Naive thymus-derived CD8-positive, alpha-beta T cell (primary cell): ENCODE measurements at places on chromosomes 2 and 18. TPM values are rescaled to one million over a fixed set of nuclear protein-coding genes. Genes with fewer than 3 reads are reported as not detected.

DNA sequence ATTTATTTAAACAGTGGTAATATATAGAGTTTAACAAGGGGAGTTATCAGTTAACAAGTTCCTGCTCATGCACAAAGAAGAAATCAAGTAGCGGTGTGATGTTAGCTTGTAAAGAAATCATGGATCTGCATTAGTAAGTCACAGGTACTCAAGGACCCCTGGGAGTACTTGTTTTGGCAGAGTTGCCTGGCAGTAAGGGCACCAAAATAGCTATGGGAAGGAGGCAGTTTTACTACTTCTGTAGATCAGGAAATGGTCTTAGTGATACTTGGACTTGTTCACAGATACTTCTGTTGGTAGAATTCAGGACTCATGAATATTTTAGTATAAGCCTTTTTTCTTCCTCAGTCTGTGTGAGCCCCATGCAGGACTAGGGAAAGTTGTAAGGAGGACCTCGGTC, 107.3 kb upstream of the IL1R2 start:
- no peak for DNase-seq
- H3K4me3 ChIP-seq = no peak overlapping the region
- H3K36me3 ChIP-seq = peaks cover 41% of the 10 kb centered on the region
- H3K27ac ChIP-seq = no peak overlapping the region
- H3K4me1 ChIP-seq = peaks cover 5% of the 10 kb centered on the region
- no peaks in the 10 kb centered on the region for H3K27me3 ChIP-seq

DNA sequence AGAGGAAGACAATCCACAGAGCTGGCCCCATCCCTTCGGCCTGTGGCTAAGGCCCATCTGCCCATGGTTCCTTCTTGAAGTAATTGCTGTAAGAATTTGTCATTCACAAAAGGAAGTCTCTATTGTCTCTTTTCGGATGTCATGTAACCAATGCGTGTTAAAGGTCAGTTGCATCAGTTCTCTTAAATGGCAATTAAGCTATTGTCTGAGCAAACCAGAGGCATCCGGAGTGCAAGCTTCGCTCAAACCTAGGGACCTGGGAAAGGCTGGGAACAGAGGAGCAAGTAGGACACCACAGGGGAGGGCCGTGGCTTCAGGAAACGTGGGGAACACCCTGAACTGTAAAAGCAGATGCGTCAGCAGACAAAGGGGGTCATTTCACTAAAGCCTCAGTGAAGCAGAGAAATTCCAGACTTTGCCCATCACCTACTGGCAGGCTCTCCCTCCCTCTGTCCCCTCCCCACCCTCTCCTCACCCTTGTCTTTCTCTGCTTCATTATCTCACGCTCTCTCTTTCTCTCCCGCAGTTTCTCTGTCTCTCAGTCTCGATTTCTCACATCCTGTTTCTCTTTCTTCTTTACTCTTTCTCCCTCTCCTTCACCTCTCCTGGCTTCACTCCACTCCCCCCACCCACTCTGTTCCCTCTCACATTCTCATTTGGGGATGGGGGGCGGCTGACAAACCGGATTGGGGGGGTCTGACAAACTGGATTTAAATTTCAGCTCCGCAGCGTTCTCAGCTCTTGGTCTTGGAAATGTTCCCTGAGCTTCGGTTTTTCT, 204.6 kb upstream of the TNP1 start:
- H3K27ac ChIP-seq = no peak overlapping the region
- DNase-seq = no peak
- no peak overlapping the region for H3K4me3 ChIP-seq
- no peaks in the 10 kb centered on the region for H3K4me1 ChIP-seq

DNA sequence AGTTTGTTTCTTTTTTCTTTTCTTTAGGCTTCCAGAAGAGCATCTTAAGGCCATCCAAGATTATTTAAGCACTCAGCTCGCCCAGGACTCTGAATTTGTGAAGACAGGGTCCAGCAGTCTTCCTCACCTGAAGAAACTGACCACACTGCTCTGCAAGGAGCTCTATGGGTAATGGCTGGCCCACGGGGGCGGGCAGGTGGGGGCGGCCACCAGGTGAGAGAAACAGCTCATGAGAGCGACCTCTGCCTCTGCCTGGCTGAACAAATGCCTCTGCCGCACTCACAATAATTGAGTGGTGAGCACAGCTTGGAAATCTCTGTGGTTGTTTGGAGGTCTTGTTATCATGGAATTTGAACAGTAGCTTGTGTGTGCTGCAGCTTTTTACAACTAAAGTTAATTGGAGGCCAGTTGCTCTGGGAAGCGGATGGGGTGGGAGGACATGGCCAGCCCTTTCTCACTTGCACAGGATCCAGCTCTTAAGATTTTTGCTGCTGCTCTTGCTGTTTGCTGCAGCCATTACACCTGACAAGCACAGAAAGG, 70.4 kb downstream of the INPP5D start:
- H3K4me3 ChIP-seq = peak overlapping the region; percentile 53
- no peak for DNase-seq
- H3K4me1 ChIP-seq = peaks cover 31% of the 10 kb centered on the region
- H3K27me3 ChIP-seq = no peaks in the 10 kb centered on the region

GRCh38 chr2:37873229-37873628, 51.9 kb upstream of the RMDN2 start:
- peaks cover 10% of the 10 kb centered on the region for H3K4me1 ChIP-seq
- no peaks in the 10 kb centered on the region for H3K36me3 ChIP-seq
- DNase-seq = no peak

- no peaks in the 10 kb centered on the region for H3K27me3 ChIP-seq
- H3K4me3 ChIP-seq = no peak overlapping the region
- H3K36me3 ChIP-seq = no peaks in the 10 kb centered on the region
- H3K27ac ChIP-seq = no peak overlapping the region
Observed at GRCh38 chr18:48826271-48826670, 124.5 kb downstream of the SMAD7 start.

GRCh38 chr2:143397884-143398614, 268.8 kb downstream of the ARHGAP15 start:
- H3K4me1 ChIP-seq = peaks cover 16% of the 10 kb centered on the region
- no peaks in the 10 kb centered on the region for H3K27me3 ChIP-seq
- no peak overlapping the region for H3K4me3 ChIP-seq

DNA sequence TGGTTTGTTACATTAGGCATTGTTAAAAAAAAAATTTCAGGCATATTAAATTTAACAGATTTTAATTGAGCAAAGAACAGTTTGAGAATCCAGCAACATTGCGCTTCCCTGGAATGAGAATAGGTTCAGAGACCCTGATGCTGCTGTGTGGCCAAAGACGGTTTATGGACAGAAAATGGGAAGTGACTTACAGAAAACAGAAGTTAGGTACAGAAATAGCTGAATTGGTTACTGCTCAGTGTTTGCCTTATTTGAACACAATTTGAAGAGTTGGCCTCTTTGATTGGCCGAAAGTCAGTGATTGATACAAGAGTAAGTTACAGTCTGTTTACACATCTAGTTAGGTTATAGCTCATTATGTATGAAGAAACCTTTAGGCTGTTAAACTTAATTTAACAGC, 6.0 kb upstream of the NEDD4L start:
- no peaks in the 10 kb centered on the region for H3K36me3 ChIP-seq
- no peak overlapping the region for H3K27ac ChIP-seq
- no peak for DNase-seq
- H3K4me3 ChIP-seq = no peak overlapping the region
- H3K4me1 ChIP-seq = peaks cover 22% of the 10 kb centered on the region
- peaks cover 6% of the 10 kb centered on the region for H3K27me3 ChIP-seq

GRCh38 chr2:232027530-232027929, 66.0 kb downstream of the DIS3L2 start:
- H3K27ac ChIP-seq = no peak overlapping the region
- DNase-seq = no peak
- H3K4me3 ChIP-seq = no peak overlapping the region
- H3K36me3 ChIP-seq = peaks cover 62% of the 10 kb centered on the region

DNA sequence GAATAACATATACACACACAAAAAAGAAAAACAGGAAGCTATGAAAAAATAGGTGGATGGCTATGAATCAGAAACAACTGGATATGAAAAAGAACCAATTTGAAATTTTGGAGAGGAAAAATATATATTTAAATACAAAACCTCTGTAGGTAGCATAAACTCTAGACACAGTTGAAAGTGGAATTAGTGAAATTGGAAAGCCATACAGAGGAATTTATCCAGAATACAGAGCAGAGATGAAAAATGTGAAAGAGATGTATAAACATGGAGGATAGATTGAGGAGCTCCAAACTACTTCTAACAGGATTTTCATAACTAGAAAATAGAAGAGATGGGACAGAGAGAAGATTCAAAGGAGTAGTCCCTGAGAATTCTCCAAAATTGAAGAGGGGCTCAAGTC, 168.8 kb downstream of the SEPTIN10 start:
- peaks cover 45% of the 10 kb centered on the region for H3K36me3 ChIP-seq
- peaks cover 3% of the 10 kb centered on the region for H3K27me3 ChIP-seq
- no peaks in the 10 kb centered on the region for H3K4me1 ChIP-seq
- H3K4me3 ChIP-seq = no peak overlapping the region
- no peak overlapping the region for H3K27ac ChIP-seq
- DNase-seq = no peak

DNA sequence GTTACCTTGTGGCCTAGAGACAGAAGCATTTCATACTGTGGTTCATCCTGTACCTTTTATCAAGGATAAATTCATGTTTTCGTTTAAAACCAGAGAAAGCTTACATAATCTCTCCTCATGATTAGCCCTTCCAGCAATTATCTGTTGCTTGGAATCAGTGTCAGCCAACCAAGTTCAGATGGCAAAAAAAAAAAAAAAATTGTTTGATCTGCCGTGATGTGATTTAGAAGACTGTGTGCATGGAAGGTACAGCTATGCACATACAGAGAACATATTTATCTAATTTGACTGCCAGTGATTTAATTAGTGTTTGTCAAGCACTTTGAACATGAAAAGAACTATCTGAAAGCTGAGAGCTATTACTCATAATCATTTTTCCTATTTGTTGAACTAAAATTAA, 180.9 kb downstream of the ZEB2 start:
- DNase-seq = no peak
- no peak overlapping the region for H3K27ac ChIP-seq
- H3K4me1 ChIP-seq = no peaks in the 10 kb centered on the region
- H3K36me3 ChIP-seq = no peaks in the 10 kb centered on the region
- no peaks in the 10 kb centered on the region for H3K27me3 ChIP-seq
- no peak overlapping the region for H3K4me3 ChIP-seq

- no peak overlapping the region for H3K27ac ChIP-seq
- H3K4me3 ChIP-seq = no peak overlapping the region
- H3K36me3 ChIP-seq = no peaks in the 10 kb centered on the region
- no peaks in the 10 kb centered on the region for H3K4me1 ChIP-seq
- DNase-seq = no peak
Observed at GRCh38 chr18:30929065-30929464, 113.5 kb downstream of the DSC3 start.

GRCh38 chr18:52334896-52335295, 5.1 kb upstream of the DCC start:
- no peak for DNase-seq
- H3K36me3 ChIP-seq = no peaks in the 10 kb centered on the region
- no peaks in the 10 kb centered on the region for H3K4me1 ChIP-seq
- peaks cover 25% of the 10 kb centered on the region for H3K27me3 ChIP-seq
- no peak overlapping the region for H3K4me3 ChIP-seq

- no peaks in the 10 kb centered on the region for H3K36me3 ChIP-seq
- DNase-seq = no peak
- H3K4me1 ChIP-seq = no peaks in the 10 kb centered on the region
- no peak overlapping the region for H3K4me3 ChIP-seq
- no peak overlapping the region for H3K27ac ChIP-seq
Observed at GRCh38 chr2:182646763-182647498, 69.1 kb upstream of the DNAJC10 start.

DNA sequence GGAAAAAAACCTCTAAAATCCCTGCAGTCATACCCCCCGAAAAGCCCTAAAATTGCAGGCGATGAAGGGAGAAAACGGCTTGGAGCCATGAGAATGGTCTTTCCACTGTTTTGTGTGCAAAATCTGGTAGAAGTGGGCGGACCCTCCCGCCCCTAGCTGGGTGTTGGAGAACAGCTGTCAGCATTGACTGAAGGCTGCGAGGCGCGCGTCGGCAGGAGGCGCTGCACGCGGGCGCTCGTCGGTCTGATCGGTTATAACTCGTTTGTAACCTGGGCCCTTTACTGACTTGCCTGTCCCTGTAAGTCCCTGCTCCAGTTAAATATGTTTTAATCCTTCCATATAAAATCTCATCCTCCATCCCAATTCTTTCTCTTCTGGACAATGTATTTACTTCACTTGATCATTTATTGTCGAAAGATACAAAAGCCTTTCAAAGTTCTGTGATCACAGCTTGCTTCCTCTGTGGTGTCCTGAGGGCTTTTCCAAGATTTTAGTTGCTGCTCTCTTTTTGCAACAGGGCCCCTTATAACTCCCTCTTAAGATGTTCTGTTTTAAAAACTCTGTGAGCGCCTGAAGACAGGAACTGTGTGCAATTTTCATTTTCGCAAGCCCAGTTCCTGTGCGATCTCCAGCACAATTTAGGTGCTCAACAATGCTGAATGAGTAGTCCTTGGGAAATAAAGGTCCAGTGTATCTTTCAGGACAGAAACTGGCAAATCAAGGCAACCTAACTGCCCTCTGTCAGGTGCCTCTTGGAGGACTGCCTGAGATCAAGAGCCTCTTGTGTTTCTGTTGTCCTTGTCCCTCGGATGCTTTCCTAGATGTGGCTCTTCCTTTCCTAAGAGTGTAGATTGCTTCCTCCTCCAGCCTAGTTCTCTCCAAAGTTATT, 918 bp upstream of the HNRNPLL start:
- no peaks in the 10 kb centered on the region for H3K36me3 ChIP-seq
- no peaks in the 10 kb centered on the region for H3K27me3 ChIP-seq
- H3K4me3 ChIP-seq = peak overlapping the region; percentile 97
- DNase-seq = peak; percentile 82

DNA sequence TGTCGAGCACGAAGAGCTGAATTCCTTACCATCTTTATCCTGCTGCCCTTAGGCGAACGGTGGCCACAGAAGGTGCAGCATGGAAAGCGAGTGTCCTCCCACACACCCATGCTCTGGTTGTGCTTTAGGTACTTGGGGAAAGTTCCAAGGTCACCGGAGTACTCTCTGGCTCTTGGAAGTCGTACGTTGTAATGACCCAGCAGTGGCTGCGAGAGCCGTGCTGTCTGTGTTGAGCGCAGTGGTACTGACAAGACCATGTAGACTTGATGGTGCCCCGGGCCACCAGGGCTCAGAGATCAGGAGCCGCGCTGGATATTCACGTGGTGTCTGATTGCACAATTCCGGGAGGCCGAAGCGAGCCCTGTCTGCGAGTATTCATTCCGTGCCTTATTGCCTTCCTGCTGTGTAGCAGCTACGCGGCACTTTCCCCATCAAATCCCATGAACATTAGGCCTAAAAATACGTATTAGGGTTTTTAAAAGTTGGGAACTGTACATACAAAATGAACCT, 222.0 kb downstream of the ZNF516 start:
- no peaks in the 10 kb centered on the region for H3K36me3 ChIP-seq
- H3K4me3 ChIP-seq = no peak overlapping the region
- H3K4me1 ChIP-seq = peaks cover 1% of the 10 kb centered on the region
- no peak for DNase-seq

- no peaks in the 10 kb centered on the region for H3K27me3 ChIP-seq
- no peaks in the 10 kb centered on the region for H3K36me3 ChIP-seq
- H3K4me1 ChIP-seq = no peaks in the 10 kb centered on the region
- H3K27ac ChIP-seq = no peak overlapping the region
Observed at GRCh38 chr2:172889768-172890430, 154.3 kb downstream of the RAPGEF4 start.

GRCh38 chr2:7867867-7868266, 814.0 kb upstream of the ID2 start:
- H3K4me1 ChIP-seq = no peaks in the 10 kb centered on the region
- H3K27ac ChIP-seq = no peak overlapping the region
- H3K36me3 ChIP-seq = no peaks in the 10 kb centered on the region

TRPM8 gene
- not detected for total RNA-seq

TACR1 gene
- not detected for total RNA-seq

FEV gene
- not detected for total RNA-seq

INHA gene
- total RNA-seq = not detected

FAHD2B gene
- total RNA-seq = 17.9 TPM

C2orf72 gene
- total RNA-seq = not detected

KIF3C gene
- total RNA-seq = 4.9 TPM

ERICH2 gene
- total RNA-seq = not detected

L3MBTL4 gene
- total RNA-seq = 0.18 TPM
